ENCODE measurements at places on chromosomes 1 and 21.

- peak; percentile 69 for DNase-seq
Measured at GRCh38 chr1:229478852-229479251, 29.3 kb downstream of the NUP133 start.

DNA sequence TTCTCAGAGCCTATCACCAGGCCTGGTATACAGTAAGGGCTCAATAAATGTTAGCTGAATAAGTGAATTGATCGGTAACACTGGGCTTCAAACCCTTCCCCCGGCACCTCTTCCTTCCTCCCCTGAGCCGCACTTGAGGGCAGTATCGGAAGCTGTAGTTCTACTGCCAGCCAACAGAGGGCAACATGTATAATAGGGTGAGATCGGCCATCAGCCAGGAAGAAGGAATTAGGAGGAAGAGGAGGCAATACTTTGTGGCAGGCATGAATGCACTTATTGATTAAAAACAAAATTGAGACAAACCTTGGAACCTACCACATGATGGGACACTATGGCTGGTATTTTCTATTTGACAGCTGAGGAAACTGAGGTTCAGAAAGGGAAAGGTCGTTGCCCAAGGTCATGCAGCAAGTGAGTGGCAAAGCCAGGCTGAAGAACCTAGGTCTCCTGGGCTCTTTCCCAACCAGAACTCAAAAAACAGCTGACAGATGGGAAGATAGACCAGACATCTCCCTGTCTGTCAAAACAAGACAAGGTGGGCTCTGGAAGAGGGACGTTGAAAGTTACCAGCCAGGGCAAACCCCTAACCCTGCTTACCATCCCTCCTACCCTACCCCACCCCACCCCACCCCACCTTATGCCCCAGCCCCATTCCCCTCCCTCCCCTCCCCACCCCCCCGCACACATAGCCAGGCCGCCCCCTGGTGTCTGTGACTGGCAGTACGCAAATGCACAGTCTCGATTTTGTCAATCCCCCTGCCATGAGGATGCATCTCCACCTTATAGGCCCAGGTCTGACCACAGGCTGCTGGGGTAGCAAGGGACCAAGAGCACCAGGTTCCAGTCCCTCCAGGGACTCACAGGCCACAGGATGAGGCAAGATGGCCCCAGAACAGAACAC lies 107.3 kb upstream of the RUNX3 start:
- peak; percentile 74 for DNase-seq

DNA sequence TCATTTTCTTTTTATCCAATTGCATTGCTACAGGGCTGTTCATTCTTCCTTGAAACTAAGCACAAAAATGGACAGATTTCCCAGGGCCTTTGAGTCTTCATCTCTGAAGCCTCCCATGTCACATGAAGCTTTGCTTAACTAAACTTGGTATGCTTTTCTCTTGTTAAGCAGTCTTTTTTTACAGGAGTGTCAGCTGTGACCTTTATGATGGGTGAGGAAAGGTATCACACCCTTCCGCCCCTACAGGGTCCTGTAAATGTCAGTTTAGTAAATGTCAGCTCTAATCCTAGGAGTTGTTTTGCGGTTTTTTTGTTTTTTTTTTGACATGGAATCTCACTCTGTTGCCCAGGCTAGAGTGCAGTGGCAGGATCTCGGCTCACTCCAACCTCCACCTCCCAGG lies 2.6 kb upstream of the AGTRAP start:
- DNase-seq = no peak

DNA sequence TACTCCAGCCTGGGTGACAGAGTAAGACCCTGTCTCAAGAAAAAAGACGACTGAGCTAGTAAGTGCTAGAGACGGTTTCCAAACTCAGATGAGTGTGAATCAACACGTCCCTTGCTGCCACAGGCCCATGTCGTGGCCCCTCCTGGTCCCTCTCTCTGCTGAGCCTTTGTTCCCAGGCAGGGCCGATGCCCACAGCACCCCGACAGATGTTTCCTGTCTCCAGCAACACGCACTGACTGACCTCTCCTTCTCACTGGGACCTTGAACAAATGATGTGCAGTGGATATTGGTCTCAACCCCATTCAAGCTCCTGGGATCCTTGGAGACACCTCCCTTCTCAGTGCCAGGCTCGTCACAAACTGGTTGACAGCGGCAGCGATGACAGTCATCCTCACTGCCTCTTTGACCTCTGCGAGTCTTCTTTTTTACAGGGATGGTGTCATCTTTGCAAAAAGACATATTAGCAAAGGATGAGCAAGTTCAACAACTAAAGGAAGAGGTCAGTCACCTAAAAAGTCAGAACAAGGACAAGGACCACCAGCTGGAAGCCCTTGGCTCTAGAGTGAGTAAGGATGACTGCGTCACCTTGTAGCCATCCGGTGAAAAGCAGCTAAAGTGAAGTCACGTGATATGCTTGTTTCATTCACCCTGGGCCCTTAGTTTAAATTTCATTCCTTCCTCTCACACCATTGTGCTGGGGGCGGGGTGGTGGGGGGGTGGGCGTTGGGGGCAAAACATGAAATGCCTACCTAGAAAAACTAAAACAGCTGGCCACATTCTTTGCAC lies 65.8 kb downstream of the FHAD1 start:
- DNase-seq = no peak

DNA sequence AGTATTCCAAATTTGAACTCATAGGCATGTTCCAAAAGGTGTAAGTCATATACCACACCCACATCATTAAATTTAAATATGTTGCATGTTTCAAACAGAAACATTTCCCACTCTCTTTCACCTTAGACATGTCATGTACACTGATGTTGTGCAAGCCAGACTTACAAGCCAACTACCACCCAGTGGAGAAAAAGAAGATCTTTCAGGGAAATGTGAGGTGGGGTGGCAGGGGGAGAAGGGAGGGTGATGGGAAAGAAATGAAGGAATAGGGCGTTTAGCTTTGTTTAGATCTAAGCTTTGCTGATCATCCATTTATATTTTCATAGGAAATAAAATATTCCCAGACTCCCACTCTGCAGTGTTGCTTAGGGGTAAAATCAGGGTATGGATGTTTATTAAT lies 1.6 kb downstream of the NEGR1 start:
- no peak for DNase-seq

DNA sequence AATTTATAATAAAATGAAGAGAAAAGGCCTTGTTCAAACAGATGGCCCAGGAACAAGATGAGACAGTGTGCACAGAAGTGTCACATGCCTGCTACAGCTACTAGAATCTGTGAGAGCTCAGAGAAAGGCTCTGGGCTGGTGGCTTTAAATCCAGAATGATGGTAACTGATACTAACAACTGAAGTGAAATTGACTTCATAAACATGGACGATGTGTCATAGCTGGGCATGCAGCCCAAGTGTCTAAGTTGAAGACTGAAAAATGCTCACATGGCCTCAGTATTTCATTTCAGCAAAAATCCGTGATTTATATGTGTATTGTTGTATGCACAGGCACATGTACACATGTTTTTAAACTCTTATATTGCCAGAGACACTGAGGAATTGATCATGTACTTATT lies 208.3 kb upstream of the RUNX1 start:
- DNase-seq = no peak

DNA sequence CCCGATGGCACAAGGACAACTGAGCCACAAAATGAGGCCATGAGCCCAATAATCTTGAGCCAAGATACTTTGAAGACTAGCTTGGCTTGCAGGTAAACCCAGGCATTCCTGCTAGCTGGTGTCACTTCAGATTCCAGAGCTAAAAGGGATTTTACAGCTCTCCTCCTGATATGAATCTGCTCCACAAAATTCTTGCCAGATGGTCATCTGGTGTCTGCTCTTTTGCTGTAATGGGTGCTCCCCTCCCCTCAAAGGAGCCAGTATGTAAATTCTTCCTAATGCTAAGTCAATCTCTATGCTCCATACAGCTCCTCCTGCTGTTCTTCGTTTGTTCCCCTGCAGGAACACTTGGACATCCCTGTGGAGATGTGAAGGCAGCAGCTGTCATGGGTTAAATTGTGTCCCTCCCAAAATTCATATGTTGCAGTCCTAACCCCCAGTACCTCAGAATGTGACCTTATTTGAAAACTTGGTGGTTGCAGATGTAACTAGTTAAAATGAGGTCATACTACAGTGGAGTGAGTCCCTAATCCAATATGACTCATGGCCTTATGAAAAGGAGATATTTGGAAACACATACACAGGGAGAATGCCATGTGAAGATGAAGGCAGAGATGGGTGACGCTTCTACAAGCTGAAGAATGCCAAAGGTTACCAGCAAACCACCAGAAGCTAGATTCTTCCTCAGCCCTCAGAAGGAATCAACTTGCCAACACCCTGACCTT lies 180.6 kb upstream of the PALMD start:
- DNase-seq = no peak

- no peak for DNase-seq
Measured at GRCh38 chr1:76124196-76124595, 49.6 kb downstream of the ST6GALNAC3 start.

- no peak for DNase-seq
Measured at GRCh38 chr1:2303016-2303775, 75.1 kb downstream of the SKI start.

DNA sequence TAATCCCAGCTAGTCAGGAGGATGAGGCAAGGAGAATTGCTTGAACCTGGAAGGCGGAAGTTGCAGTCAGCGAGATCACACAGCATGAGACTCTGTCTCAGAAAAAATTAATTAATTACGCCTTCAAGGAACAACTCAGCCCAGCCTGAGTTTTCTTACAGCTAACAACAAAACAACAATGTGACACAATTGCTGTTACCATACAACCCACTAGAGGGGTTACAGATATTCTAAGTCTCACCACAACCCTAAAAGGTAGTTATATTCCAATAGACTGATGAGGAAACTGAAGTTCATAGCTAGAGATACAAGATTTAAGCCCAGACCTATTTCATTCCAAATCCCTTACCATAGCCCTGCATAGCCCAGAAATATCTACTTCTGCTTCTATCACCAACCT lies 2.9 kb upstream of the LRRC8C start:
- DNase-seq = no peak

DNA sequence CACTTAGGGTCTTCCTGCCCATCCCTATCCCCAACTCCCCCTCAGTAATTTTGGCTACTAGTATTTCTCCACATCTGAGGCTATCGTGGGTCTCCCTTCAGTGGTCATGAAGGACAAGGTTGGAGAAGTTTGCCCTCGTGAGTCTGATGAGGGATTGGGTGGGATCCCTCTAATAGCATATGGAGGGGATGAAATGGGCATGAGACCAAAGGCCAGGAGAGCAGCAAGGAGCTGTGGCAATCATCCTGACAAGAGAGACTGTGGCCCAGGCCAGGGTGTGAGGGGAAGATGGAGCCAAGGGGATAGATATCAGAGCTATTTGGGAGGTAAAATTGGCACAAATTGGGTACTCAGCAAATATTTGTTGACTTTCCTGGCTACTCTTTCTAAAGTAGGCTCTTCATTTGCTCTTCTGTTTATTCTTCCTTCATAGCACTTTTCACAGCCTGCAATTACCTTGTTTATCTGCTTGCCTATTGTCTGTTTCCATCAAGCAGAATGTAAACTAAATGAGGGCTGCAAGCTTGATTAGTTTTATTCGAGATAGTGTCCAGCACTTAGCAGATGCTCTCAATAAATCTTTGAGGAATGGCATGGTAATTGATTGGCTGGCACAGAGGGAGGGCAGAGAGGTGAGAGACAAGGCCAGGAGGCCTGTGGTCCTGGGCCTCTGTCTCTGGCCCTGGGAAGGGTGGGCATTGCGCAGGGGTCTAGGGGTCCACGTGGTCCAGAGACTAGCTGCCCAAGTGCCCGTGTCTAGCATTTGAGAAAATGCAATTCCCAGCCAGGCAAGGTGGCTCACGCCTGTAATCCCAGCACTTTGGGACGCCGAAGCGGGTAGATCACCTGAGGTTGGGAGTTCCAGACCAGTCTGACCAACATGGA lies 1.5 kb upstream of the PLK3 start:
- no peak for DNase-seq

DNA sequence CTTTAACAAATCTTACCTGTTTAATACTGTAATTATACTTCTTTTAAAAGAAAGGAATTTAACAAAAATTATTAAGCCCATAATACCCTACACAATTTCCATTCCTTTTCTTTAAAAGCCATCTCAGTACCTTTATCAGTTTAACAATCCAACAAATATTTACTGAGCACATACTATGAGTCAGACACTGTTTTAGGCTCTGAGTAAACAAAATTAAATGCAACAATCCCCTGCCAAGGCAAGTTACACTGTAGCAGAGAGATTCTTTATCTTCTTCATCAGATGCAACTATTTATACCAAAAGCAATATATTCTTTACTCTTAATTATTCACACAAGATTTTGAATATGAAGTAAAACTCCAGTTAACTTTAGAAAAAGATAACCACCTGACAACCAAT lies 12.0 kb downstream of the DENND1B start:
- no peak for DNase-seq

GRCh38 chr21:34020005-34020847 lies 53.2 kb upstream of the MRPS6 start:
- DNase-seq = peak; percentile 73

GRCh38 chr1:22074803-22075202 lies 22.3 kb downstream of the CDC42 start:
- DNase-seq = no peak

Measured in B cell (primary cell).